GM04503 (cell line): ENCODE measurements at places on chromosomes 12 and 14.

DNA sequence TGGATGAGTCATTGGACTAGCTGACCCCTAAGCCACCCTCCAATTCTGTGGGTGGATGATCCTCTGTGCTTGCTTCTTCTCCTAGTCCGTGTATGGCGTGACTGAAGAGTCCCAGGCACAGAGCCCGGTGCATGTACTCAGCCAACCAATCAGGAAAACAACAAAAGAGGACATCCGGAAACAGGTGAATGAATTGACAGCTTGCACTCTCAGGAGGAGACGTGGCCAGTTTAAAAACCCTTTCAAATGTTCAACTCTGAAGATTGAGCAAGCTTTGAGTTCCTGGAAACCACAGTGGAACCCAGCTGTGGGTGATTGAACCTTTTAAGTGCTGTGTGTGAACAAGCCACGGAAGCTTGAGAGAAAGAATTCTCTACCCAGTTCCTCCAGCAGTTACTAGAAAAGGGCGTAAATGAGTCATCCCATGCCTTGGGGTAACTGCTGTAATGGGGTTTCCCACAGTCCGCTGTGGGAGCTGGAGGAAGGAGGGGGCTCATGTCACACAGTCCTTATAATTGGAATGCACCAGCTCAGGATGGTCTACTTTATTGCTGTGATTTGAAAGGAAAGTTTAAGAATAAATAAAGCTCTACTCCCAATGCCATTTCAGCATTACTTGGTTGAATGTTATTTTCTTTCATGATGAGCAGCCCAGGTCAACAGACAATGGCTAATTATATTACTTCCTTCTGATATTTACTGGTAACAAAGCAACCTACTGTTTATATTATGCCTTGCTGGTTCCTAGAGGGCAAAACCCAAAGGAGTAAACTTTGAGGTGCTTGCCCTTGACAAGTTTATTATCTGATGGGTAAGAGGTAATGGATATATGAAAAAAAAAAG is 417.0 kb downstream of the DPF3 start:
- DNase-seq = peak; percentile 58

- no peak for DNase-seq
Observed at GRCh38 chr12:16564675-16565074, 41.3 kb downstream of the LMO3 start.

DNA sequence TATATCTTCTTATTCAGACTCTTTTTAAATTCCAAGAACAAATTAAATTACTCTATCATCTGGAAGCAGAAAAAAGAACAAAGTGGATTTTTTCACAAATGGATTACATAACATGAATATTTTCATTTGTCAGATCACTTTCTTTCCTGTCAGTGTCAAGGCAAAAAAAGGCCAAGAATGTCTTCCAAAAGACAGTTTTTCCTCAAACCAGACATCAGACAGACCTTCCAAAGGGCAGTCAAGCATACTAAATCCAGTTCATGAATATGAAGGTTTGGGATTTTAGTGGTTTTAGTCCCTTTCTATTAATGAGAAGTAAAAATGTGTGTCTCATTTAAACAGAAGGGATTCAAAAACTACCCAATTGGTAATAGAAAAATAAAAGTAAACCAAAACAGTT is 336.0 kb downstream of the CEP128 start:
- no peak for DNase-seq

GRCh38 chr12:118060301-118061010 is 523 bp downstream of the WSB2 start:
- no peak for DNase-seq

DNA sequence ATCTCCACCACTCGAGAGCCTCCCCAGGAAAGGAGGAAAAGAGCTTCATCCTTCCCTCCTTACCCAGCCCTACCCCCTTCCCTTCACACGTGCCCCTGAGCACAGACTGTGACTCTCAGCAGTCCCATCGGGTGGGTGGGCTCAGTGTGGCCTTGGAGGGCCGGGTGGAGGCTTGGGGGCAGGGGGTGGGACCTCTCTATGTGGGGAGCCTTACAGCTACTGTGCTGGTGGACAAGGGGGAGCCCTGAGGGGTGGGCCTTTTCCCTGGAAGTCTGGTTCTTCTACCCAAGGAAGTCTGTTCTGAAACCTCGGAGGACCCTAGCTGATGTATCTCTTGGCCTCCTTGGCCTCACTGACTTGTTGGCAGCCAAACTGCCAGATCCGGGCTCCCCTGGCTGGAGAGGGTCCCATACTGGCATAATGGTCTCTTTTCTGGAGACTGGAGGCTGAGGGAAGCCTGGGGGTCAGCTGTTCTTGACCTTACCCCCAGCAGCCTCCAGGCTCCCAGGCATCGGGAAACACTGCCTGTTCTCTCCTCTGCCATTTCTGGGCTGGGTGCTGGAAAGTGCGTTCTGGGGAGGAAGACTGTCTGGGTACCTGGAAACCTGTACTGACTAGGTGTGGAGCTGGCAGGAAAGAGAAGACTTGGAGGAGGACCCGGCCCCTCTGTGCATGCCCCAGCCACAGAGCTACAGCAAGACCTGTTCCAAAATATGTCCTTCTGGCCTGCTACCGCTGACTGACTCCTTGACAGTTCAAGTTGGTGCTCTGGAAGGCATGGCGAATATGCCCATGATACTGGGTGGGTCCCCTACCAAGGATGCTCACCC is 7.6 kb downstream of the VASH1 start:
- DNase-seq = no peak

- DNase-seq = no peak
Observed at GRCh38 chr14:44763356-44763755, 198.4 kb downstream of the KLHL28 start.

DNA sequence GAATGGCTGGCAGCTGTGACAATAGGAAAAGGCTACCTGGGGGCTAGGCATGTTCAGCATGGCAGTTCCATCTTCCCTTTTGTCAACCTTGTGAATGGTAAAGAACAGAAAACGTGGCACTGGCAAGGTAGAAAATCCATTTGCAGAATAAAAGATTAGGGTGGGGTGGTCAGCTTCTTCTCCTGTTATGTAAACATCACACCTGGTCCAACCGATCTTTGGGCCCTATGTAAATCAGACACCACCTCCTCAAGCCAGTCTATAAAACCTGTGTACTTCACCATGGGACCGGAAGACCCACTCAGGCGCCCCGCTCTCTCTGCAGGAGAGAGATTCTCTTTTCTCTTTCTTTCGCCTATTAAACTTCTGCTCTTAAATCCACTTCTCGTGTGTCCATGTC is 19.6 kb upstream of the TMEM30B start:
- DNase-seq = no peak

- no peak for DNase-seq
Observed at GRCh38 chr12:67520606-67521005, 127.9 kb upstream of the DYRK2 start.

- no peak for DNase-seq
Observed at GRCh38 chr12:91103624-91104023, 7.7 kb downstream of the LUM start.

- no peak for DNase-seq
Observed at GRCh38 chr12:92248977-92249376, 103.3 kb upstream of the BTG1 start.

GRCh38 chr12:122374707-122375106 is 47.8 kb downstream of the CLIP1 start:
- no peak for DNase-seq

GRCh38 chr12:122866379-122866778 is 29.5 kb downstream of the VPS37B start:
- no peak for DNase-seq

GRCh38 chr12:101267111-101267510 is 12.8 kb upstream of the UTP20 start:
- no peak for DNase-seq

DNA sequence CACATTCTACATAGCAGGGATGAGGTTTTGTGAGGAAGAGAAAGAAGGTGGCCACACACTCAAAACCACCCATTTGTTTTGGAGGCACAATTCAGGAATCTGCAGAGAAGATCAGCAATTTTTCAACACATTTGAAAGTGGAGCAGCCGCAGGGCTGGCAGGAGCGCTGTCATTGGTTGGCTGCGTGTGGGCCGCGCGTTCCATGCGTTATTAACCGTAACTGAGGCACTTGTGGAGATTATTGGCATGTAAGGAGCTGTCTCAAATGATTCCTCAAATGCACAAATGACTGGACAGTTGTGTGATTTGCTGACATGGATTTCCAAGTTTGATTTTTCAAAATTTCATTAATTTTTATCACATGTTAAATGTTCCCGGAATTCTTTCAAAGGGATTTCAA is 318.5 kb downstream of the TMEM132D start:
- DNase-seq = no peak

DNA sequence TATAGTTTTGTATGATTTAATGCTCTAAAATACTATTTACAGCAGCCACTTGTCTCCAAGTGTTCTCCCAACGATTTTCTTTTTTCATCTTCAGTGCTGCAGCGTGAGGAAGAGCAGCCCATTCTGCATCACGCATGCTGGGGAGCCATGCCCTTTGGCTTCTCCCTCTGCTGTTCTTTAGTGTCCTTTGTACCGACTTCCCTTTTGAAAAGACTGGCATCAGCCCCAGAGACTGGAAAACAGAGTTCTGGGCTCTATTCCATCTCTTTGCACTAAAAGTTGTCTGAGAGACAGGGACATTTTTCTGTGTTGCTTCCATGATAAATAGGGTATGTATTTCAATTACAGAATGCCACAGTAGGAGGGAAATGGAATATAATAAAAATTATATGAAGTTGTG is 105.1 kb downstream of the RERG start:
- DNase-seq = no peak

DNA sequence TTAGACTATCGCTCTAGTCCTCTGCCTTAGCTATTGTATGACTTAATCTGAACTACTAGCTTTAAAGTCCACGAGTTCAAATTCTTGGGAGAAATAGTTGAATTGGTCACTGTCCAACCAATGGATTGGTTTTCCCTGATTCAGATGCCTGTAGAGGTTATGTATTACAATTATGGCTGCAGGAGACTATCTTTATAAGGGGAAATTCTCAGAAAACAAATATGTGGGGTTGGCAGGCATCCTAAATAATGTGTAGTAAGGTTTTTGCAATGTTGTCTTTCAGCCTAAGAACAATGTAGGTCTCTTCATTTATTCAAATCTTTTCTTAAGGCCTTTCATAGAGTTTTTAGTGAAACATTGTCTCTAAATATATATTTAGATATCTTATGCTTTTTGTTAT is 26.9 kb downstream of the MYRFL start:
- no peak for DNase-seq

GRCh38 chr12:40310211-40310610 is 85.4 kb downstream of the LRRK2 start:
- DNase-seq = no peak

- DNase-seq = no peak
Observed at GRCh38 chr14:69181491-69181890, 9.8 kb upstream of the EXD2 start.

DNA sequence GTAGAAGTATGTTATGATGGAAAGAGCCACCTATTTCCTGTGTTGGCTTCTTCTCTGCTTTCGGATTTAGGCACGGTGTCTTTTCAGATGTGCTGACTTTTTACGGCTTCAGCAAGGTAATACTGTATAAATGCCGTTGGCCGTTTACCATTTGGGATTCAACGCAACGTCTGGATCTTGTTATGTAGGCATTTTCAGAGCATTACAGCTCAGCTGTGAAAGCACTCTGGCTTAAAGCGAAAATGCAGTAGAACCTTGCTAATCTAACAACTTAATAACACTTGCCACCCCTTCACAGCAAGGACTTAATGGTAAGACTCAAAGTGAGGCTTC is 229.9 kb downstream of the EFCAB11 start:
- no peak for DNase-seq

GRCh38 chr14:74083784-74084276 is 423 bp downstream of the ALDH6A1 start:
- no peak for DNase-seq

DNA sequence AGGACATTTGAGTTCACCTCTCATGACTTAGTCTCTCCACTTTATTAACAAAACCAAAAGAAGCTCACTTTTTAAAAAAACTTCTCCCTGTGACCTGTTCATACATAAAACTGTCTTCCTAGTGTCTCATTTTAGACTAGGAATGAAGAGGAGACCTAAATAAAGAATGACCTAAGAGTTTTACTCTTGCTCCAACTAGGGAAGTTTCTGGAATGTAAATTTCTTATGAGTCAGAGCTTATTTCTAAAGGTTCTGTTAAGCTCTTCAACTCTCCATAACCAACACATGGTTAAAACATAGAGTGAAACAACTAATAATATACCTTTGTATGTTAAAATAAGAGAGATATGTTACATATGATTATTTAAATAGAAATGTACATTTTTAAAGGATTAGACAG is 369.8 kb downstream of the EMP1 start:
- no peak for DNase-seq

- DNase-seq = no peak
Observed at GRCh38 chr14:96926001-96926400, 128.8 kb downstream of the VRK1 start.
